ENCODE measurements at places on chromosomes 7 and 10. TPM values are rescaled to one million over a fixed set of nuclear protein-coding genes. Genes with fewer than 3 reads are reported as not detected.

TCAF2 gene
- total RNA-seq = 21.3 TPM

SAMD9L gene
- total RNA-seq = 96.4 TPM

VPS37D gene
- not detected for total RNA-seq

DNAH11 gene
- total RNA-seq = 1.9 TPM

TUBGCP2 gene
- total RNA-seq = 61.5 TPM

CYP3A7 gene
- total RNA-seq = not detected

CPA1 gene
- not detected for total RNA-seq

RARRES2 gene
- total RNA-seq = not detected

ANKRD7 gene
- total RNA-seq = not detected

TMEM236 gene
- 0.05 TPM for total RNA-seq

HGF gene
- not detected for total RNA-seq

RAPGEF5 gene
- total RNA-seq = 0.27 TPM

PRF1 gene
- 78.3 TPM for total RNA-seq

TMEM196 gene
- total RNA-seq = not detected

CISD1 gene
- 36.2 TPM for total RNA-seq

HBP1 gene
- total RNA-seq = 22.1 TPM

MPLKIP gene
- total RNA-seq = 31.5 TPM

ANKRD61 gene
- 0.18 TPM for total RNA-seq

DOCK4 gene
- 0.23 TPM for total RNA-seq

SEMA3D gene
- not detected for total RNA-seq

PARP12 gene
- total RNA-seq = 125 TPM

HOXA4 gene
- 0.16 TPM for total RNA-seq

SLC26A4 gene
- 3.5 TPM for total RNA-seq

Measured in T-helper 2 cell treated with Interferon-gamma antibody and Interleukin-4, amounts not matched to agents 100 ng/mL and 5 ng/mL, for 36 hours (primary cell).